Activated CD4-positive, alpha-beta T cell treated with anti-CD3 and anti-CD28 coated beads, Interleukin-2, amount 10 ng/mL, durations not matched to agents 7 days and 5 days (primary cell): ENCODE measurements at places on chromosomes 7 and 10.

GRCh38 chr10:4765428-4765827, 60.6 kb upstream of the AKR1E2 start:
- H3K36me3 ChIP-seq = no peaks in the 10 kb centered on the region
- no peak for DNase-seq
- peaks cover 15% of the 10 kb centered on the region for H3K27me3 ChIP-seq
- no peak overlapping the region for H3K27ac ChIP-seq

DNA sequence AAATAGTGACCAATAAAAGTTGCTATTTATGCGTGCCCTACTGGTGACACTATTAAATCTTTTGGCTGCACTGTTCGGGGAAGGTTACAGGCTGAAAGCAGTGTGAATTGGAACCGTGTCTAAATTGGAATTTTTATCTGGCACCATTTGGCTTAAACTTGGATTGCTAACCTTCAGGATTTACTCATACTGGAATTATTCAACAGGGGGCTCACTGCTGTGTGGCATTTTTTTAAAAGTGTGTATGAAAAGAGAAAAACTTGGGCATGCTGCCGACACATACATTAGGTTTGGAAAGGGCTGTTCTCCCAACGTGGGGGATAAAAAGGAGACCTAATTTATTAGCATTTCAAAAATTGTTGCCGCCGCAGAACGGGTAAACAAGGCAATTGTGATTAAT, 537.9 kb upstream of the MGMT start:
- H3K27me3 ChIP-seq = peaks cover 3% of the 10 kb centered on the region
- H3K27ac ChIP-seq = no peak overlapping the region
- no peak for DNase-seq
- H3K4me3 ChIP-seq = no peak overlapping the region
- no peaks in the 10 kb centered on the region for H3K4me1 ChIP-seq
- no peaks in the 10 kb centered on the region for H3K36me3 ChIP-seq

DNA sequence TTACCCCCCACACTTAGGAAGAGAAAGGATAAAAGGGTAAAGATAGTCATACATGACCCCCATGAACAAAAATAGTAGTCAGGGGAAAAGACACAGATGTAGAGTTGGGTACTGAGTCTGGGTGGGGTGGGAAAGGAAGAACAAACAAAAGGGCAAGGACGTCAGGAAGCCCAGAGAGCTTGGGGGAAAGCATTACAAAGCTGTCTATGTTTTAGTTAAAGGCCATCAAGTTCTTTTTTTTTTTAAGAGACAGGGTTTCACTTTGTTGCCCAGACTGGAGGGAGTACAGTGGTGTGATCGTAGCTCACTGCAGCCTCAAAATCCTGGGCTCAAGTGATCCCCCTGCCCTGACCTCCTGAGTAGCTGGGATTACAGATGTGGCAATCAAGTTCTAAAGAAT, 98.4 kb upstream of the PDLIM1 start:
- H3K36me3 ChIP-seq = no peaks in the 10 kb centered on the region
- no peak overlapping the region for H3K27ac ChIP-seq
- H3K4me3 ChIP-seq = no peak overlapping the region
- H3K27me3 ChIP-seq = peaks cover 3% of the 10 kb centered on the region
- DNase-seq = no peak
- H3K4me1 ChIP-seq = peaks cover 4% of the 10 kb centered on the region

GRCh38 chr7:101634196-101634717, 5.2 kb upstream of the MYL10 start:
- H3K27me3 ChIP-seq = no peaks in the 10 kb centered on the region
- no peak for DNase-seq
- H3K27ac ChIP-seq = no peak overlapping the region

- H3K36me3 ChIP-seq = peaks cover 2% of the 10 kb centered on the region
- H3K4me1 ChIP-seq = peaks cover 16% of the 10 kb centered on the region
- H3K4me3 ChIP-seq = no peak overlapping the region
- no peaks in the 10 kb centered on the region for H3K27me3 ChIP-seq
- no peak overlapping the region for H3K27ac ChIP-seq
These were observed 77.9 kb downstream of the CCNY start for GRCh38 chr10:35413985-35414861.

DNA sequence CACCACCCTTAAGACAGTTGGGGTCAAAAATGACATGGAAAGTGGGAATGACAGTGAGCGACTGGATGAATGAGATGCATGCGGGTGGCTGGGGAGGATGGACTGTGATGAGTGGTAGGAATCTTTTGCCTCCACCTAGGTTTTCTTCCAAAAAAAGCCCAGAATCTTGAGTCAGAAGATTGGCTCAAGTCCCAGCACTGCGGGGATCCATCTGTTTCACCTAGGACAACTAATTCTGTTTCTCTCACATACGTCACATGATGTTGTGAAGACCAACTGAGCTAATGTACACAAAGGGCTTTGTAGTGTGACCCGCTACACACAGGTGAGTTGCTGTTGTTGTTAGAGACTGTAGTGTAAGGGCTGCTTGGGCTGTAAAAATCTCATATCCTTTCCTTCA, 58.5 kb upstream of the SLC35B4 start:
- no peaks in the 10 kb centered on the region for H3K36me3 ChIP-seq
- no peaks in the 10 kb centered on the region for H3K4me1 ChIP-seq
- peaks cover 6% of the 10 kb centered on the region for H3K27me3 ChIP-seq
- no peak for DNase-seq
- H3K27ac ChIP-seq = no peak overlapping the region
- no peak overlapping the region for H3K4me3 ChIP-seq

DNA sequence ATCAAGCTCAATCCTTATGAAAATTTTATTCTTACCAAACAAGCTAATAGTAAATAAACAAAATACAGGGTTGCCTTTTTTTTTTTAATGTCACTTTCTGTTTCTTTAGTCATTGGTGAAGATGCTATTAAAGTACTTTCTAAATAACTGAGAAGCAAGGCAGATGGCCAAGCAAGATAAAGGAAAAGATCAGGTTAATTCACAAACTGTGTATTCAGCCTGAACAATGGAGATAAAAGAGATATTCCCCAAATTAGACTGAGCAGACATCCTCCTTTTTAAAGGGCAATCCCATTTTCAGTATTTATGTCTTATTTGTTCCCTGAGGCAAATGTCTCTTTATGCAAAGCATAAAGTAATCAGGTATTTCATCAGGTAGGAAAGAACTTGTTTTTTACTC, 23.1 kb upstream of the XRCC2 start:
- H3K27me3 ChIP-seq = no peaks in the 10 kb centered on the region
- H3K27ac ChIP-seq = no peak overlapping the region
- no peaks in the 10 kb centered on the region for H3K4me1 ChIP-seq
- H3K36me3 ChIP-seq = no peaks in the 10 kb centered on the region
- no peak overlapping the region for H3K4me3 ChIP-seq

GRCh38 chr7:112500619-112501018, 19.8 kb downstream of the LSMEM1 start:
- H3K4me1 ChIP-seq = no peaks in the 10 kb centered on the region
- H3K27ac ChIP-seq = no peak overlapping the region
- H3K27me3 ChIP-seq = peaks cover 20% of the 10 kb centered on the region
- DNase-seq = no peak
- no peak overlapping the region for H3K4me3 ChIP-seq
